Stimulated activated CD4-positive, alpha-beta T cell treated with anti-CD3 and anti-CD28 coated beads, Interleukin-15, amount 100 ng/mL, for 1 hour (primary cell): ENCODE measurements at places on chromosomes 6 and 20.

- DNase-seq: no peak
These were observed 167.9 kb upstream of the STMND1 start for GRCh38 chr6:16933961-16934360.

- no peak for DNase-seq
These were observed 11.6 kb upstream of the CD164 start for GRCh38 chr6:109393886-109394281.

GRCh38 chr20:6559791-6560190, 207.7 kb upstream of the BMP2 start:
- DNase-seq: no peak

GRCh38 chr6:109327491-109327890, 54.8 kb downstream of the CD164 start:
- no peak for DNase-seq
